ENCODE measurements at places on chromosomes 7 and 10.

GRCh38 chr7:111980725-111981124 is 225.5 kb downstream of the DOCK4 start:
- DNase-seq, result no peak

DNA sequence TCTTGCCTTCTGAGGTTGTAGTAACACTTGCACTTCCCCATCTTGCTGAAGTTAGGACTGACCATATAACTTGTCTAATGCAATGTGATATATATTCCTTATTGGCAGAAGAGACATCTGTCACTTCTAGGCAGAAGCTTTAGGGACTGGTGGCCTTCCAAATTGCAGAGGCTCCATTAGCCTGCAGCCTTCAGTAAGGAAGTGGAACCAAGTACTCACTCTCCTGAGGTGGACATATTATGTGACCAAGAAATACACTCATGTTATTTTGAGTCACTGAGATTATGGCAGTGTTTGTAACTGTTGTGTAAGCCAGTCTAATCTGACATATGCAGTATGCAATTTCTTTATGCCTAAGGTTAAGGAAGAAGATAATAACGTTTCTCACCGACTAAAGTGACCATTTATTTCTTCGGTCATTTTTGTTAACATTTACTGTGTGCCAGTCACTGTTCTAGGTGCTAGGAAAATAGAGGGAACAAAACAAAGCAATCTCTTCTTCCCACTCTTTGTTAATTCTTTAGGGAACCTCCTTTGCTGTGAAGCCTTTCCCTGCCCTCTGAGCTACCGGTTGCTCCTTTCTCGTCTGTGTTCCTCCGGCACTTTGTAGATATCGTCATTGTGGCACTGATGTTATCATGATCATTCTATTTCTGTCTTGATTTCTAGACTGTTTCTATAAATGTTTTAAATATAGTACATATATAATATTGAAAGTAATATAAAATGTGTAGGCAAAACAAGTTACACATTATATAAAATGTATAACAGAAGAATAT is 52.9 kb upstream of the HBP1 start:
- no peak for DNase-seq

GRCh38 chr7:9603291-9603690 is 1169.9 kb downstream of the NXPH1 start:
- no peak for DNase-seq

DNA sequence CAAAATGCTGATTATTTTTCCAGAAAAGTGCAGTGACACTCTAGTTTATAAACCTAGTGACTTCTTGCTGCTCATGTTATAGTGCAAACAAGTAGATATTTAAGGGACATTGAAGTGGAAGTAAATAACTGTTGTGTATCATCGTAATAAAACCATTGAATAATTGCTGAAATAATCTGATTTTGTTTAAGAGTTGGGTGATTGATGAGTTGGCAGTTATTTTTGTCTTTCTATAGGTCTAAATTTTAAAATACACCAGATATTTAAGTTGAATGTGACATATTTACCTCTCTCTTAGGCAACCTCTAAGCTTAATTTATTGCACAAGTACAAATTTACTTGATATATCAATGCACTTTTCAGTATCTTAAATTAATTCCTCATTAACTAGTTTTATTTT is 192.9 kb downstream of the TSPAN12 start:
- DNase-seq, result no peak

DNA sequence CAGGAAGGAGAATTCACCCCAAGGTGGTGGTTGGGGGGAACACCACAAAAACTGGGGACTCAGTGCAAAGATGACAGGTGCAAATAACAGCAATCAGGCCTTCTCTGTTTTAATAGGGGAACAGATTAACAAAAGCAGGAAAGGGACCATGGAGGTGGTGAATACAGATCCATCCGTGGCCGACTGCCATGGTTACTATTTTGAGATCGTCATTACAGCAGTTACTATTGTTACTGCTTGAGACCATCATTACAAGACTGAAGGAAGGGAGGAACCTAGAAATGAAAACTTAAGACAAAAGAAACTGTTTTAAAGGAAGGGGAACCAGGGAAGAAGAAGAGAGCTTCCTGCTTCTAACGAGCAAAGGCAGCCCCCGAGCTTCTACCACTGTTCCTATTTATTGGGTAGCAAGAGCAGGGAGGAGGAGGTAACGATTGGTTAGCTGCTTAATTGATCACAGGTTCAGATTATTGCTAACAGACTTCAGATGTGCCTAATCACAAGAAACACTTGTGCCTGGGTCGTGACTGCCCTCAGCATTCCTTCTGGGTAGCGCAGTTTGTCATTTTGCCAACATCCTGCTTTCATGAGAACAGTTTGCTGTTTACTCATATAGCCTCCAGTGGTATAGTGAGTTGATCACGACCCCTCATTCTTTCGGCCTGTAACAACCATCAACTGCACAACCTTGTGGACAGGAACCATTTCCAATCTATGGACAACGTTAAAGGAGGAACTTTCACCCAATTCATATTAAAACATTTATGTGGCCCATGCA is 216.3 kb downstream of the CHCHD3 start:
- peak; percentile 81 for DNase-seq

GRCh38 chr7:69517985-69518704 is 80.1 kb upstream of the AUTS2 start:
- DNase-seq, result peak; percentile 48

DNA sequence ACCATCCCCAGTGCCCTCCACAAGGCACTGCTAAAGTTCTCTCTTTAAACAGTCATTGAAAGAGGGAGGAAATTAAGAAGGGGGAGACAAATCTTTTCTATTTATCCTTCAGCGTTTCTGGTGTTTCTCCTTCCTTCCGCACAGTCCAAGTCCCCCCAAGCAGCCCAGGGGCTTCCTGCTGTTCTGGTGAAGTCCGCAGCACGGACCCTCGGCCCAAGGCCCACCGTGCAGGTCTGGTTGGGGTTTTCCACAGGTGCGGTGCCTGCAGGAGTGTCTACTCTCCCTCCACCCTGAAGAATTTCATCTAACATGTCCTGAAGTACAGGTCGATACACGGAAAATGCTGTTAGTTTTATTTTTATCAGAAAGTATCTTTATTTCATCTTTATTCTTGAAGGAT is 34.1 kb upstream of the KNDC1 start:
- no peak for DNase-seq

- DNase-seq, result peak; percentile 21
These were observed 29.8 kb upstream of the WAC start for GRCh38 chr10:28503114-28503513.

DNA sequence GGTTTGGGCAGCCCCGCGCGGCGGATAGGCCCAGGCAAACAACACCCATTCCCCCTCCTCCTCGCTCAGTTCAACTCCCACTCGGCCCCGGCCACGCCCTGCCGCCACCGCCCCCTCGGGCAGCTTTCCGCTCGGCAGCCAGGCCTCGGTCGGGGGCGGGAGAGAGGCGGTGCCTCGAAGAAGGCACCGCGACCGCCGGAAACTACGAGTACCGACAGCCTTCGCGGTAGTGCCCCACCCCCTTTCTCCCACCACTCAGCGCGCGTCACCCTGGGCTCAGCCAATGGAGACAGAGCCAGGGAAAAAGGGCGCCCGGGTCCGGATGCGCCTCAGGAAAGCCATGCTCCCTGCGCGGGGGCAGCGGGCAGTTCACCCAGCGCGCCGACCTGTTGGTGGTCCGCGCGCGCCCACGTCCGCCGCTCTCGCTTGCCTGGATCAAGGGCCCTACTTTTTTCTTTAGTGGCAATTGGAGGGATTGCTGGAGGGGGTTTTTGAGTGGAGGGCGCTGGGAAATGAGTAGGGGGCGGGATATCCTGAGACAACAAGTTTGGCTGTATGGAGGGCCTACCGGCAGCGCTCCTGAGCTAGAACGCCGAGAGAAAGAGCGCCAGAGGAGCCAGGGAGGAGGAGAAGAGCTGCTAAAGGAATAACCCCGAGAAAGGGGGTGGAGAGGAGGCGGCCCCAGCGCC is 557 bp upstream of the SP4 start:
- peak; percentile 99 for DNase-seq

DNA sequence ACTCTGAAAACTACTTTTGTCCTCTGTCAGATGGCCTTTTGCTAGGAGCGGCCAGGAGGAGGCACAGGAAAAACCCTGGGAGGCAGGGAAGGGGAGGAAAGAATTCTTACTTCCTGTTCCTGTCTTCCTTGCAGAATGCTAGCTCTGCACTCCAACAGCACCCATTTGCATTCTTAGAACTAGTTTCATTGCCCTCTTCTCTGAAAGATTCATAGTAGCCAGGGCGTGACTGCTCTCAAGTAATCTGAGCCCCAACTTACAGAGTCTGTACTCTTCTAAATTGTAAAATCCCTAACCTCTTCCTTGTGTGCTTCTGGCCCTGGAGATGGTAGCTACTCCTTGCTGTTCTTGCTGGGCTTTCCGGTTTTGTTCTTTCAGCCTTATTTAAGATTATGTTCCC is 75.3 kb upstream of the STEAP1 start:
- DNase-seq, result no peak
